WERI-Rb-1 (cell line): ENCODE measurements at places on chromosomes 7 and 10.

- no peak for DNase-seq
These were observed 152.5 kb upstream of the ZMIZ1 start for GRCh38 chr10:78916227-78916626.

GRCh38 chr7:81074406-81074805 lies 155.6 kb upstream of the SEMA3C start:
- no peak for DNase-seq

DNA sequence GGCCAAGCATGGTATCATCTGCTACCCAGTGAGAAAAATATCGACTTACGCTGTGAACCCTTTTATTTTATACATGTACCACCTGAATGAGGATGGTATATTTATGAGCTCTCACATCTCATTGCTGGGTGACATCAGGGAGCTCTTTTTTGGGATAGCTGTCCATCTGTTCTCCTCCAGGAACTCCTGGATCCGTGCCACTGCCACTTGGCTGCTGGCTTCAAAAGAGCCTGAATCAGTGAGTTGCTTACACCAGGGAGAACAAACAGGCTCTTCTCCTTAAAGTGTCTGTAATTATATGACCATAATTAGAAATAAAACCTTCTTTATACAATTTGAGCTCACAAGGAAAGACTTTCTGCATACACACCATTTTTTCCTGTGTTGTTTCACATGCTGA lies 106.2 kb downstream of the KAT6B start:
- DNase-seq: no peak

GRCh38 chr10:97279121-97279815 lies 13.2 kb downstream of the ARHGAP19 start:
- DNase-seq: no peak

GRCh38 chr10:127776816-127777215 lies 39.8 kb downstream of the FOXI2 start:
- no peak for DNase-seq

- no peak for DNase-seq
These were observed 39.1 kb upstream of the TMEM236 start for GRCh38 chr10:17712717-17713471.

DNA sequence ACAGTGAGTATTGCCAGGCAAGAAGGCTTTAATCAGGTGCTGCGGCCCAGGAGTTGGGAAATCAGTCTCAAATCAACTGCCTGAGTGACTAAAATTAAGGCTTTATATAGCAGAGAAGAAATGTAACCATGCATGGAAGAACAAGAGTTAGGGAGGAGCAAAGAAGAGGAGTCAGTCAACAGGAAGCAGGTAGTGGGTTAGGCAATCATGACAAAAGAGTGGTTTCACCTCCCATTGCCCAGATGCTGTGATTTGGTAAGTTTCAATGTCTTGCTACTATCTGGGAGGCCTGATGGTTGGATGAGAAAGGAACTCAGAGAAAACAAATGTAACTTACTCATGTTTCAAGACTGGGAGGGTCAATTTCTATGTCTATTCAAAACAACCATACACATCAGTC lies 998.3 kb downstream of the GATA3 start:
- DNase-seq: no peak

DNA sequence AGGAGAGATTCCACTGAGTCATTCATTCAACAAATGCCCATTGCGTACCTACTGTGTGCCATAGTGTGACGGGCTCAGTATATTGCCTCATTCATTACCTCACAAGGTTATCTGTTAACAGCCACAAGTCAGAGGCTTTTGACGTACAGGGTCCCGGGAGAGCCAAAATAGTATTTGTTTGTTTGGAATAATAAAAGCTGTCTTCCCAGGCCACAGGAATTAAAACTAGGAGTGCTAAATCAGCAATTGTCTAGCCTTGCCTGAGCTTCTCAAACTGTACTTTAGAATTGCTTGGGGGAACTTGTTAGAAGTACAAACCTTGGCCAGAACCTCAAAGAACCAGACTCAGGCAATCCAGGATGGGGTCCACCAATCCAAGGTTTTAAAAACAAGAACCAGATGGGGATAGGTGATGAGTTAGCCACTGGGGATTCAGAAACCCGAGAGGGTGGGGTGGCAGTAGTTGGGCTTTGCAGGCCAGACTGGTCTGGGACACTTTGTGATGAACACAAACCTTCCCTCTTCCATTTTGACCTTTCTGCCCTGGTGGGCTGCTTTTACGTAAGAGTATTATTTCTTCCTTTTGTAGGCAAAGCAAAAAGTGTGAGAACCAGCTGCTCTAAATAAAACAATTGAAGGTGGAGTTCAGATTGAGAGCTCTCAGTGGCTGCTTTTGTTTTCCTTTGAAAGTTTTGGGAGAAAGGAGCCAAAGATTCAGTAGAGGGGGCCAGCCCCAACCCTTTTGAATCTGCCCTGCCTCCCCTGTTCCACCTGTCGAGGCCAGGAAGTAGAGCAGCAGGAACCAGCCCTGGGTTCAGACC lies 113.0 kb upstream of the ANLN start:
- no peak for DNase-seq

DNA sequence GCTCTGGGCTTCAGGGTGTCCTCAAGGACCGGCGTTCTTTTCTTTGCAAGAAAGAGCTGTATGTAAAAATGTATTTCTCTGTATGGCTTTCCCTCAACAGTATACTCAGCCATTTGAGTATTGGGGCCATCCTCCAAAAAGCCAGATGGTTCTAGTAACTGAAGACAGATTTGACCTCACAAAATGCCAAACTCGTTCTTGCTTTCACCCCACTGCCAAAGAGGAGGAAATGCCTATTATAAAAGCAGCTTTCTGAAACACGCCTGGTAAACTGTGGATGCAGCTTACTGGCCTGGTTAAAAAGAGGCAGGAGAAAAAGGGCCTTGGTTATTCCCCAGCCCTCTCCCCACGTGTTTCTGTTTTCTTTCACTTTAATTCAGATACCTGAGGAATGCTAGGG lies 7.7 kb upstream of the HTR5A start:
- DNase-seq: no peak

DNA sequence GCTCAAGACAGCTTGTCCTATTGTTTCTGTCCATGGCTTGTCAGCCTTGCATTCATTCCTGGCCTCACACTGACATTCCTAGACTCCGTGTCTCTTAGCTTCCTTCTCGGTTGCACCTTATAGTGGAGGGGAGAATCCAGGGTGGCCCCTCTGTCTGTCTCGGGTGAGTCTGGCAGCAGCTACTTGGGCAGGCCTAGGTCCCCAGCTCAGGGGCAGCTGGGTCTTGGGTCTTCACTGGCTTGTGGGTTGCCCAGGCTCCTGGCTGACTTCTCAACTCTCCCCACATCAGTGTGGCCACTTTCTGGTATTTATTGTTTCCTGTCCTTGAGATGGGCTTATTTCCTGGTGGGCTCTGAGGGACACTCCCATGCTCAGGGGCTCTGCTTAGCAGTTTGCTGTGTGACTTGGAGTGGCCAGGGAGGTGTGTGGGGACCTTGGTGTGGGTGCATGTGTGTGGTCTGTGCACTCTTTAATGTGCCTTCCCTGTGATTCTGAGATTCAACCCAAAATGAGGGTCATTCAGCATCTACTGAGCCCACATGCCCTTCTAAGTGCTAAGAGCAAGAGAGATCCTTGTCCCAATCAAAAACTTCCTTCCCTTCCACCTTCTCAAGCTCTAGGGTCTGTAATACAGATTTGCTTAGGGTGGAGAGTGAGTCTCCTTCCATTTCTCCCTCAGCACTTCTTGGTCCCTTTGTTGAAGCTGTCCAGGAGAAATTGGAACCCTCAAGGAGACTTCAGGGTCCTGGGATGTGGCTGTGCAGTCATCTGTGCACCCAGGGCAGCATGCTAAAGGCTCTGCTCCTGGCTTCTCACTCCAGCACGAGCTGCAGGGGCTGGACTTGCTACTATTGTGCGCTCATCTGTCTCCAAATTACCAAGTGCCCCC lies 20.1 kb downstream of the UPP1 start:
- DNase-seq: no peak

DNA sequence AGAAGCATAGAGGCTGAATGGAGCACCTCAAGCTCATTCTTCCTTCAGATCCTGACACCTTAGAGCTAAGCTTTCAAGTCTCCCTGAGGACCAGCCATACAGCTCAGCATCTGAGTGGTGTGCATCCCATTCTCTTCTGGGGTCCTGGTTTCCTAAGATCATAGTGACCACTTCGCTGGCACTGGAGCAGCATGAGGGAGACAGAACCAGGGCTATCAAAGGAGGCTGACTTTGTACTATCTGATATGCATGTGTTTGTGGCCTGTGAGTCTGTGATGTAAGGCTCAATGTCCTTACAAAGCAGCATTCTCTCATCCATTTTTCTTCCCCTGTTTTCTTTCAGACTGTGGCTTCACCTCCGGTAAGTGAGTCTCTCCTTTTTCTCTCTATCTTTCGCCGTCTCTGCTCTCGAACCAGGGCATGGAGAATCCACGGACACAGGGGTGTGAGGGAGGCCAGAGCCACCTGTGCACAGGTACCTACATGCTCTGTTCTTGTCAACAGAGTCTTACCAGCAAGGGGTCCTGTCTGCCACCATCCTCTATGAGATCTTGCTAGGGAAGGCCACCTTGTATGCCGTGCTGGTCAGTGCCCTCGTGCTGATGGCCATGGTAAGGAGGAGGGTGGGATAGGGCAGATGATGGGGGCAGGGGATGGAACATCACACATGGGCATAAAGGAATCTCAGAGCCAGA lies 31.0 kb downstream of the PRSS2 start:
- DNase-seq: no peak

GRCh38 chr7:101450064-101450463 lies 87.4 kb downstream of the COL26A1 start:
- no peak for DNase-seq

- DNase-seq: no peak
These were observed 45.1 kb upstream of the AGR3 start for GRCh38 chr7:16926861-16927260.

DNA sequence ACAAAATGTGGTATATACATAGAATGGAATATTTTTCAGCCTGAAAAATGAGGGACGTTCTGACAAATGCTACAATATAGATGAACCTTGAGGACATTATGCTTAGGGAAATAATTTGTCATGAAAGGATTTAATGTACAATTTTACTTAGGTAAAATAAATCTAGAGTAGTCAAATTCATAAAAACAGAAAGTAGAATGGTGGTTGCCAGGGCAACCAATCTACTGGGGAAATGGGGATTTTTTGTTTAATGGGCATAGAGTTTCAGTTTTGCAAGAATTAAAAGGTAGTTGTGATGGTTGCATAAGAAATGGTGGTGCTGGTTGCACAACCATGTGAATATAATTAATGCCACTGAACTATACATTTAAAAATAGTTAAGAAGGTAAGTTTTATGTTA lies 296.0 kb upstream of the SP4 start:
- no peak for DNase-seq

DNA sequence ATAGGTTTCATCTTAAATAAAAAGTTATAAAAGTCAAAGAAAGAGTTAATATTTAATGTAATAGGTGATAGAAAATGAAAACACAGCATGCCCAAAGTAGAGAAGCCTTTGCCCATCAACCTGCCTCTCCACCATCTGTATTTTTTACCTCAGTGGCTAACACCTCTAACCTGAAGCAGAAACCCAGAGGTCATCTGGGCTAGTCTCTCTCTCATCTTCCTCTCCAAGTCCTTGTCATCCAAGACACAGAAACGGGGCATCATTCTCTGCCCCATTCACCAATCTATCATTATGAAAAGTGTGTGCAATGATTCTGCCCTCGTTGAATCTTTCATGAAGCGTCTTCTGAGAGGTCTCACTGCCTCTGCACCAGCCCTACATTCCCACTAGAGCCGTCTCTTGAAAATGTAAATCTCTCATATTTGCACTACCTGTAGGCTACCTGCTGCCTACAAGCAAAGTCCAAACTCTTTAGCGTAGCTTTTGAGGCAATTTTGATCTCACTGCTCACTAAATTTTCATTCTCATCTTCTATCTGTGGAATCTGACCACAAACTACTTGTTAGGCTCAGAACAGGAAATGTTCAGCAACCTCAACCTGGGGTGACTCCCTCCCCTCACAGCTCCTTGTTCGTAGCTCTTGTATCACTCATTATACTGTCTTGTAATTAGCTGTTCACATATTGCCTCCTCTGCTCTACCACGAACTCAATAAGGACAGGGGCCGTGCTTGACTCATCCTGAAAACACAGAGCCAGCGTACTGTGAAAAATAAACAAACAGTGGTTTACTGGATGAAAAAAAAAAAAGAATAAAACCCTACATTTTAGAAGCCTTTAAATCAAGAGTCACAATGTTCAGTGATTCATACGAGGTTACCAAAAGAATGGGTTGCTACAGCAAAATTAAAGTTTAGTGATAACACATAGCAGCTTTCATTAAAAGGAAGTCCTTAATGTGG lies 83.1 kb downstream of the CTNNA3 start:
- DNase-seq: no peak

- DNase-seq: no peak
These were observed 18.1 kb upstream of the CNNM2 start for GRCh38 chr10:102900006-102900405.

DNA sequence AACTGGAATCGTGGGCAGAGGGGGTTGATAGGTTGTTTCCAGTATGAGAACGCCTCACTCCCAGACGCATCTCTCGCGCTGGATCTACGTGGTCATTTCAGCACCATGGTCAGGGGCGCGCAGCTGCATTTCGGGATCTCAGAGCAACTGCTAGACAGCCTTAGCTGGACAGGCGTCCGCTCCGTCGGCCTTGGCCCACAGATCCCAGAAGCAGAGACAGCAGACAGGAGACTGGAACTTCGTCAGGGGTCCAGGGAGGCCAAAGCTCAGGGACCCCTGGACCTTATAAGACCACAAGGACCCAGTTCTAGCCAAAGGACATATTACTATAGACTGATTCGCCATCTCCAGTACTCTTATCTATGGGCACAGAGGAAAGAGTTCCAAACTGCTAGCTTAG lies 5.3 kb downstream of the NEUROG3 start:
- DNase-seq: no peak

GRCh38 chr7:121328508-121329190 lies at the start of gene WNT16:
Gene WNT16 (plus strand): TSS chr7:121329000. CDS start chr7:121329293, 293 bp downstream.
- no peak for DNase-seq

- DNase-seq: no peak
These were observed 250.0 kb downstream of the HGF start for GRCh38 chr7:81519886-81520285.

GRCh38 chr10:51117053-51117660 lies 42.9 kb downstream of the PRKG1 start:
- DNase-seq: no peak

- DNase-seq: no peak
These were observed 67.8 kb downstream of the NAMPT start for GRCh38 chr7:106216923-106217542.

GRCh38 chr7:71785216-71785615 lies 626.9 kb downstream of the CALN1 start:
- no peak for DNase-seq

GRCh38 chr7:104984585-104985258 lies 29.3 kb upstream of the KMT2E start:
- DNase-seq: no peak

DNA sequence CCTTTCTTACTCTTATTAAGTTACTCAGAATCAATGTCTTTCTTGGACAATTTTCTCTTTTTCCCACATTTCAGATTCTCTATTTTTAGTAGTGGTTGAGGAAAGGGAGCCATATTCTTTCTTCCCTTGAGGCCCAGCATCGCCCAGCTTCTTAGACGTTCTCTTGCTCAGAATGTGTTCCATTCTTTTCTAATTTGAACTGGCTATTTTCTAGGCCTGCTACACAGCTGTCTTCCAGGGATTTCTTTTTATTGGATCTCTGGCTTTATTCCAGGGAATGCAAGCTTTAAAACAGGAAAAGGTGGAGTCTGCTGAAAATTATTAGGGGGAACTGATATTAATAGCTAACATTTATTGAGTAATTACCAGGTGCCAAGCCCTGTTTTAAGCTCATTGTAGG lies 58.3 kb downstream of the WIPF3 start:
- DNase-seq: no peak
